Thymus (tissue), 14 donors: ENCODE measurements at places on chromosomes 11 and 22.
A peak's percentile ranks its signal among the peaks of the same experiment; 100 is the strongest.

DNA sequence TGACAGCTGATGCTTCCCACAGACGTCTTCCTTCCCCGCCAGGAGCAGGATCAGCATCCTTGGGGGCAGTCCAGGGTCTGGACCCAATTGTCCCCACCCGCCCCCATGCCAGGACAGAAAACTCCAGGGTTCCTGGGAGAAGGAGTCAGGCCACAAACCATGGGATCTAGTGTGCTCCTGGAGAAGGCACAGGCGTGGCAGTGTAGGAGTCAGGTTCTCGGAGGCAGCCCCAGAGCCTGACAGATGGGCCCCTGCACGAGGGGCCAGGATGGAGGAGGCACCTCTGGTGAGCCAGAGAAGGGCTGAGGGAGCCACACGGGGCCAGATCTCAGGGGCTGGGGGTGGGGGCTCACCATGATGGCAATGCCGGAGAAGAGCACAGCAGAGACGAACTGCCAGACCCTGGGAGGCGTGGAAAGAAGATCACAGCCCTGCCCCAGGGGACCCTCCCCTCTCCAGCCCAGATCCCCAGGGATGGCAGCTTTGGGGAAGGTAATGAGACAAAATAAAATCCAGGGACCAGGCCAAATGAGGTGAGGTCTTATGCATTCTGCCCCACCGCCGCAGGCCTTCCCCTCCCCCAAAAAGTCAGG is 13.6 kb downstream of the TP53I11 start:
- no peak for DNase-seq

- DNase-seq = no peak
Observed at GRCh38 chr11:73176145-73176873, 34.2 kb upstream of the FCHSD2 start.

DNA sequence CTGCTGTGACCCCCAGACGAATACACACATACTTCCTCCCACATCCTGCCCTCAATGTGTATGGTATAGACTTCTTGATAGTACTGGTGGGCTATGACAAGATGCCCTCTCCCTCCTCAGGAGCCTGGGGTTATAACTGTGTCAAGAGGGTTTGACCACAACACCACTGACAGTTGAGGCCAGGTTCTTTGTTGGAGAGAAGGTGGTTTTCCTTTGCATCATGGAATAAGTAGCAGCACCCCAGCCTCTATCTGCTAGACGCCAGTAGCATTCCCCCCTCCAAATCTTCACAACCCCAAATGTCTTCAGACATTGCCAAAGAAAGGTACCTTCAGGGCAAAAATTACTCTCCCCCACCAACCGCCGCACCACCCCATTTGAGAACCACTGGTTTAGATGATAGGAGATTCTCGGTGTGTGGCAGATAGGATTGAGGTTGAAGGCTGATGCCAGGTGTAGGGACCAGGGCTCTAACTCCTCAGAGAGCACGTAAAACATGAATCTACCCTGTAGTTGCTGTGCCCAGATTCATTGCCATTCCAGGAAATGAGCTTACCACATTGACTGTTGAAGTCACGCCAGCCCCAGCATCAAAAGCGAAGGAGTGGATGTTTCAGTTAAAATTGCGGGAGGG is 5.5 kb upstream of the MYO18B start:
- DNase-seq = peak; percentile 77

DNA sequence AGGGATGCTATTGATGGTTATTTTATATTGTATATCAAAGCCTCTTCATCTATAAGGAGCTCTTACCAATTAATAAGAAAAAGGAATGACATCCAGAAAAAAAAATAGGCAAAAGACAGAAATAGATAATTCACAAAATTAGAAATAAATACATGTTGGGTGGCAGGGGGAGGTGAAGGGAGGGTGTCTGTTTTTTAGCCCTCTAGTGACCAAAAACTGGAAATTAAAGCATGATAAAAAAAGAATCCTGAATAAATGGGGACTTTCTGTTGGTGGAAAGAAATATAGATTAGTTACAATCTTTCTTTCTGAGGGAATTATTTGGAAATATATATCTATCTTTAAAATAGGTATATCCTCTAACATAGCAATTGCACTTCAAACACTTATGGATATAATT is 42.0 kb upstream of the TTC36 start:
- no peak for DNase-seq

- no peak for DNase-seq
Observed at GRCh38 chr22:37184816-37185541, 3.1 kb downstream of the C1QTNF6 start.

DNA sequence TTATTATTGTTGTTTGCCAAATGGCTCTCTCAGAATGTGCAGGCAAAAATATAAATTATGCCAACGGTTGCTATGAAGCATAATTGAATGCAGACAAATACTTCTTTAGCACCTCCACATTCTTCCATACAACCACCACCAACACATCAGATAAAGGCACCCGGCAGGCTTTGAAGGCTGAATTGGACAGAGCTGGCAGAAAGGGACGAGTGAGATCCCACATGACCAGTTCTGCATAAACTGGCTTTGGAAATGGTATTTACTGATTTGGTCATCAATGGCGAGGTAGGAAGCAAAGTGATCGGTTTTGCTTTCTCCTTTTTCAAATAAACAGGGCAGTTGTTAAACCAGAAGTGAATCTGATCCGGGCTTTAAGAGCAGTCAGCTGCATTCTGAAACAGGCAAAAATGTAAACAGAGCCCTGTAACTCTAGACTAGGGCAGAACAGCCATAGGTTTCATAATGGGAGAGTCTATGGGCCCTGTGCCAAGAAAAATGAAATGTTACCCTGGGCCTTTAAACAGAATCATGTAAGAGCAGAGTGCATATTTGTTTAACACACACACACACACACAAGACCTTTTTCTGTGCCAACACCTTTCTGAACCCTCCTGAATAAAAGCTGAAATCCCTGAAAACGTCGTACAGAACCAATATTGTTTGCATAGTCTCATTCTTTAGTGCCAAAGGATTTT is 97.7 kb downstream of the MPPED2 start:
- no peak for DNase-seq
